ENCODE measurements at places on chromosomes 2 and 18.

DNA sequence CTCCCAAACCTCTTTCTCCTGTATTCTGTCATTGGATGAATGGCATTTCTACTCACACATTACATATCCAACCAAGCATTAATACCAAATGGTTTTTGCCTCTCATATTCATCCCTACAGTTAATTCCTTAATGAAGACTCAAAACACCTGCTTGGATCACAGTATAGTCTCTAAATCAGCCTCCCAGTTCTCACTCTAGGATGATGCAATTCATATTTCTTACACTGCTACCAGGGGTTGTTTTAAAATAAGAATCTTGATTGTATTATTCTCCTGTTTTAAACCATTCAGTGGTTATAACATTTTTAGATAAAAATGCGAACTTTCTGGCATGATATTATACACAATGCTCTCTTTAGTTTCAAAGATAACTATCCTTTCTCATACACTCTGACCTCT is 281.4 kb upstream of the ZEB2 start:
- no peak for DNase-seq

DNA sequence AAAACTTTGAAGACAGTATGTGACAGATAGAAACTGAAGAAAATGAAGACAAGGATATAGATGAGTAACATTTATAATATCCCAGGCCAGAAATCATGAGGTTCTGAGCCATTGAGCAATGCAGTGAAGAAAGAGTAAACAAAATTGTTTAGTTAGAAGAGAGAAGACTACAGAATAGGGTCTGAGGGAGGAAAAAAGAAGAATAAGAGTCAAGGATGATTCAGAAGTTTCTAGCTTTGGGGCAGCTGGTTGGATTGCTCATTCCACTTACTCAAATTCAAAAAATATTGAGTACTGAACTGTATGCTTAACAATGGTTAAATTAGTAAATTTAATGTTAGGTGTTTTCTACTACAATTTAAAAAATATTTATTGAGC is 155.0 kb upstream of the OTX1 start:
- DNase-seq = no peak

GRCh38 chr18:57352271-57352701 is at the start of gene ST8SIA3:
Gene ST8SIA3, plus strand, starts transcription at chr18:57352557. Its CDS starts 290 bp downstream, at chr18:57352847.
- no peak for DNase-seq

DNA sequence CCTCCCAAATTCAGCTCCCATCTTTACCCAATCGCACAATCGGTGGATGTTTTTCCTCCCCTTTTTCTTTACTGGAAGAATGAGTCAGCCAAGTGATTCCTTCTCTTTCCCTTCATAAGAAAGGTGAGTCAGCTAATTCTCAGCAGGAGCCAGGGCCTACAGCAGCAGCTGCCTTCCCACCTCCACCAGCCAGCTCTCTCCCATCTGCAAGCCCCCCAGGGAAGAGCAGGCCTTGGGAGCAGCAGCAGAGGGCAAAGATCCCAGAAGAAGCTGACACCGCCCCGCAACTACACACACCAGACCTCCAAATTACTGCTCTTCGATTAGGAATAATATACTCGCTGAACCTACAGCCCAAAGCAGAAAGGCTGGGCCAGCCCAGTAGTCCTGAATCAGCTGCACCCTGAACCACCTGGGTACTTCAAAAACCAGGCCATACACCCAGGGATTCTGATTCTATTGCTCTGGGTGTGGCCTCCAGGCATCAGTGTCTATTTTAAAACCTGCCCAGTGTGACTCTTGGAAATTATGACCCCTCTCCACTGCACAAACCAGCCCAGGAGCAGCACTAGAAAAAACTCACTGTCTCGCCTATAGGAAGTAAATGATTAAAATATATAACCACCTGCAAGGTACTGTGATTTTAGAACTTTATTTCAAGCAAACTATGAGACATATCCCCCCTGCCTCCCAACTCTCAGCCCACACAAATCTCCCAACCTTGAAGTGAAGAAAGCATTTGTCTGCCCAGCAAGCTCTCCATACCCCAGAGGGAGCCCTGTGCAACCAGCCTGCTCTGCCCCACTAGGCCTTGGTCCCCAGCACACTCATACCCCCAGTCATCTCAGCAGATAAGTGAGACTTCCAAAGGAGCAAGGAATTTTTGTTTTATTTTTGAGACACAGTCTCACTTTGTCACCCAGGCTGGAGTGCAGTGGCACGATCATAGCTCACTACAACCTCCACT is 7.3 kb downstream of the SFXN5 start:
- DNase-seq = no peak

DNA sequence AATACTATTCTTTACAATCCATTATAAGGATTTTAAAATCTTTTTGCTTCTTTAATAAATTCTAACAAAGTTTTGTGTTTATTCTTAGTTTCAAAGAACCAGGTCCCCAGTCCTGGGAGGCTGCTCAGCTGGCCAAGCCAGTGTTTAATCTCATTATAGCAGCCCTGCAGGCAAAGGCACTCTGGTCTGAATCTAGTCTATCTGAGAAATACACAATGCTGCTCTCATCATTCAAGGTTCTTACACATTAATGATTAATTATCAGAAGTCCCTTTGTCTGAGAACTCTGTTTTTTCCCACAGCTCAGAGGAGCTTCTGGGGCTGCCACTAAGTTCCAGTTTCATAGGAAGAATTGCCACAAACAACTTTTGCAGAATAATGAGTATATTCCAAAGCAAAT is 27.7 kb downstream of the KCTD18 start:
- no peak for DNase-seq

Measured in activated gamma-delta T cell (primary cell).